ENCODE measurements at places on chromosomes 5 and 9.

GRCh38 chr5:152933056-152933455, 528.0 kb upstream of the NMUR2 start:
- no peak for DNase-seq

- DNase-seq = peak; percentile 52
Observed at GRCh38 chr5:612498-613424, 621 bp downstream of the CEP72 start.

- peak; percentile 96 for DNase-seq
Observed at GRCh38 chr9:115694014-115694413, 459.6 kb upstream of the PAPPA start.

GRCh38 chr5:145362266-145362665, 472.9 kb downstream of the PRELID2 start:
- DNase-seq = peak; percentile 66

- peak; percentile 68 for DNase-seq
Observed at GRCh38 chr5:83377131-83377865, 94.2 kb upstream of the VCAN start.

Measured in adipocyte (in vitro differentiated cells).